ENCODE measurements at places on chromosomes 1 and 21.
A peak's percentile ranks its signal among the peaks of the same experiment; 100 is the strongest.

DNA sequence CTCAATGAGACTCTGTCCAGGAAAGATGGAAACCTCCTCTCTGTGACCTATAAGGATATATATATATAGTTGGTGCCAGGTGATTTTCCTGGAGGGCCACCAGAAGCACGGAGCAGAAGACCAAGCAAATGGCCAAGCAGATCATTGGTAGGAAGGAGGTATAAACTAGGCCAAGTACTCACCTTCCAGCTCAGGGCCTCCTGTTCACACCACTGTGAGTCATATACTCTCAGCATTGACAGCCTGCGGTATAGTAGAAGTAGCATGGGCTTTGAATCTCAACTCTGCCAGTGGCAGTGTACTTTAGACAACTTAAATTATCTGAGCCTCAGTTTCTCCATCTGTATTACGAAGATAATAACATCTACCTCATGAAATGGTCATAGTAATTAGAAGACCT, 15.4 kb downstream of the IL12RB2 start:
- DNase-seq = no peak

DNA sequence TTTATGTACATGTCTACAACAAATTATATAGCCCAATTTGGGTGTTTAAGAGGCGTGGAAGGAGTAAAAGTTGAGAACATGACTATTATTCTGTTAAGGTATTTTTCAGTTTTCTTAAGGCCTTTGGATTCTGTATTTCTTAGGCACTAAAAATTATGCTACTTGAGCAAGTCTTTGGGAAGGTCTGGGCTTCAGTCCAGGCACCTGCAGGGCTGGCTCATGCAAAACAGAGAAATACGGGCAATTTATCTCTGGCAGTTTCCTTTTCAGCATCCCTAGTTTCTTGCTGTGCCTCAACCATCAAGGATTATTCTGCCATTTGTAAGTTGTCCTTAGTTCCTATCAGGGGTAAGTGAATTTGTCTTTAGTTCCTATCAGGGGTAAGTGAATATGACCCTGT, 358.8 kb upstream of the B3GALT2 start:
- DNase-seq = no peak

- DNase-seq = no peak
These were observed 1530.9 kb upstream of the TPTE start for GRCh38 chr21:8990326-8991087.

GRCh38 chr1:8476006-8476405, 158.1 kb downstream of the SLC45A1 start:
- DNase-seq = no peak

- no peak for DNase-seq
These were observed 10.0 kb upstream of the IRF6 start for GRCh38 chr1:209815931-209816341.

DNA sequence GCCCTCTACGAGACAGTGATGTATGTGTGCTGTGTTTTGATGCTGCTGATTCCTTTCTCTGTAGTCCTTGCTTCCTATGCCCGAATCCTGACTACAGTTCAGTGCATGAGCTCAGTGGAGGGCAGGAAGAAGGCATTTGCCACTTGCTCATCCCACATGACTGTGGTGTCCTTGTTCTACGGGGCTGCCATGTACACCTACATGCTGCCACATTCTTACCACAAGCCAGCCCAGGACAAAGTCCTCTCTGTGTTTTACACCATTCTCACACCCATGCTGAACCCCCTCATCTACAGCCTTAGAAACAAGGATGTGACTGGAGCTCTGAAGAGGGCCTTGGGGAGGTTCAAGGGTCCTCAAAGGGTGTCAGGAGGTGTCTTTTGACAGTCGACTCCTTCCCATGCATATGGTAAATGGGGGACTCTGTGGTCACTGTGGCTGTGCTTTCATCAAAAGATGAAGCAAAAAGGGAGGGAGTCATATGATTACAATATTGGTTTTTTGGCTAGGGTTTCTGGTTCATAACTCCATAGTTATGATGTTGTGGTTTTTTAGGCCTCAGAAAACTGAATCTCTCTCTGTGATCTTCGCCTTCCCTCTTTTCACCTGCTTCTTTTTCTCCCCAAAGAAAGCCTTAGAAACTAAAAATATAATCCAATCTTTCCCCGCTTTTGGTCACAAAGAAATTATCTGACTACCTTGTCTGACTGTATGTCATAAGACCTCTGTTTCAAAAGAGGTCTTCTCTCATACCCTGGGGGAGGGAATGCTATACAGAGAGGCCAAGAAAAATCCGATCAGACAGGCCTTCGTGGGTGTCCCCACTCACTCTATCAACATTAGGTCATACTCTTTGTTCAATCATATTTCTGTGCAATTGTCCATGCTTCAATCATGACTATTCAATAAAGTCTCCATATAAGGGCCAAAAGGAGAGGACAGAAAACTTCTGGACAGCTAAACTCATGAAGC, 4.2 kb downstream of the OR2T1 start:
- no peak for DNase-seq

GRCh38 chr21:39675993-39676661, 63.4 kb downstream of the B3GALT5 start:
- DNase-seq = no peak

DNA sequence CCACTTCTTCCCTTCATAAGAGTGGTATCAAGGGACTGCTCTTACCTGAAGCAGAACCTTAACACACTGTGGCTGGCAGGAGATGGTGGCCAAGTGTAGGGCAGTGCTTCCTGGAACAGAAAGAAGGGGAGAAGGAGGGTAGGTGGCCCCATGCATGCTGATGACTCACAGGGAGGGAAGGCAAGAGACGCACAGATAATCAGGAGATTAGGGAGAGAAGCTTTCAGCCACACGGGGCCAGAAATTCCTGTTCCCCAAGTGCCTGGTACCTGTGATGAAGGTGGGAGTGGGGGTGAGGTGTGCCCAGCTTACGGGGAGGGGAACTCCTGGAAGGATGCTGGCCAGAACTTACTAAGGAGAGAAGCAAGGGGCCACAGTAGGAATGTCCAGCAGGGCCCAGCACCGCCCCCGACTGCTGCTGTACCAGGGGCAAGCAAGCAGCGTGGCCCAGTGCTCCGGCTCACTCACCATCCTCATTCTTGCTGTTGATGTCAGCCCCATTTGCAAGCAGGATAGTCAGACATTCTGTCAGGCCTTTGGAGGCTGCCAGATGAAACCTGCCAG, 7.7 kb downstream of the ANKRD35 start:
- no peak for DNase-seq

DNA sequence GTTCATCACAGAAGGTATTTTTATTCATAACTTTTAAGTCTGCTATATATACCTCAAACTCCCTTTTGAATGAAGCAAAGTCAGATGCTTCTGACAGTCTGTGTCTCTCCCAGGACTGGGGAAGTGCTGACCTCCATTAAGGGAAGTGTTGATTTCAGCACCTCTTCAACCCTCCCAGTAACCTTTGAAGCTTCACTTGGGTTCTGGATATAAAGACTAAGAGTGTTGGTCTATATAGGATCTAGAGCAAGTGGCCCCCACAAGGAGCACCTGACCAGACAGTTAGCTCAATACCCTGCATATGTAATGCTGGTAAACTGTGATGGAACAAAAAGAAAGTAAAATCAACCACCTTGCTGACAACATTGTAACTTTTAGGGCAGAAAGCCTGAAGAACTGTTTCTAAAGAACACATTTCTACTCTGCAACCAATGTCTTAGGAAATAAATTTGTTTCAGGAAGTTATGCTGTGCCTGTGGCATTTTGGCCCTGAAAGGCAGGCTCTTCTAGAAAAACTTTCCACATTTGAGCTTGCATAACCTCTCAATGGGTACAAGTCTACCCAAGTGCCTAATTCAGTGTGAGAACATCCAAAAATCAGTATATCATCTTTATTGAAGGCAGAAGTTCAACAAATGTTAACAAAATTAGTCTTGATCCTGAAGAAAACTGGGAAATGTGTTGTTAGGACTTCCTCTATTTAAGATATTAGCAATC, 865 bp upstream of the PTPN22 start:
- peak; percentile 38 for DNase-seq

- DNase-seq = no peak
These were observed 7.2 kb downstream of the CBR1 start for GRCh38 chr21:36076878-36077655.

- no peak for DNase-seq
These were observed 12.6 kb upstream of the POU2F1 start for GRCh38 chr1:167207940-167208623.

DNA sequence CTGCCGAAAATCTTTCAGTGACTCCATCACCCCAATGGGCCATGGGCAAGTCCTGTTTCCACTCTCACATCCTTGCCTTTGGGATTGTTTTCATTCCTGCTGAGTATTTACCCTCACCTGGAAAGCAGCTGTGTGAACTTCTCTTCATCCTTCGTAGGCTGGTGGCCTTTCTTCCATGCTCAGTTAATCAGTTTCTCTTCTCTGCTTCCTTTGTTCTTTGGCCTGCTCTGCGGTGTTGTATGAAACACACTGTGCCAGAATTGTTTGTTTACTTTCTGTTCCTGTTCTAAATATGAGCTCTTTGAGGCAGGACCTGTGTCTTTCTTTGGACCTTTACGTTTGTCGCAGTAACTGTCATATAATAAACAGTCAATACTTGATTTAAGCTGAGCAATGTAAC, 48.6 kb downstream of the ITSN1 start:
- DNase-seq = no peak

- DNase-seq = peak; percentile 10
These were observed 115.1 kb upstream of the TMEM51 start for GRCh38 chr1:15038232-15039016.

GRCh38 chr21:28602546-28602945, 390.1 kb downstream of the LTN1 start:
- no peak for DNase-seq

DNA sequence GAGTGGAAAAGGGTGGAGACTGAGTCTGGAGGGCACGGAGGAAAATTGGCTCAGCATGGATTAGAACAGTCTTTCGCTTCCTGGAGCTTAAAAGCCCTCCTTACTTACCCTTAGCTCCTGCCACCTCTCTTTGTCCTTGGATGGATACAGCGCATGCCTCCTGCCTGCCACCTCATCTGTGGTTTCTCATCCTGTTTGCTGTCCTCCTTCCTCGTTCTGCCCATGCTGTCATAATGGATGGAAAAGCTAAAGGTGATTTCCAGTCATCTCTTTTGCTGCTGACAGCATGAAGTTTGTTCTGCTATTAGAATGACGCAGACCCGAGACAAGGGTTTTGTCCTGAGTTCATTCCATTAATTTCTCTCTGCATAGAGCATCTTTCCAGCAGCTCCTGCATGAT, 425.9 kb downstream of the KIF26B start:
- no peak for DNase-seq

DNA sequence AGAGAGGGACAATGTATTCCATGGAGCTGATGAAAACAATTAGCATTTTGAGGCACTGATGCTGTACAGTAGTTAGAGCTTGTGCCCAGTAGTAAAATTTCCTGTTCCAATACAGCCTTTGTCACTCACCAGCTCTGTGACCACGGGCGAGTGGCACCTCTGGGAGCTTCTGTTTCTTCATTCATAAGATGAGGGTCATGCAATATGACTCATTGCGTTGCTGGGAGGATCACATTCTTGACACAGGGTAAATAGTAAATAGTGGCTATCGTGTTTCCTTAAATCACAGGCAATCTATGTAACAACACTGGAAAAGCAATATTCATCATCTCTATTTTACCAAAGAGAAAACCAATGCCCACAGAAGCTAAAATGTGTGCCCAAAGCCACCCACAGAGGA, 4.5 kb upstream of the LRRC52 start:
- no peak for DNase-seq

GRCh38 chr1:218837051-218837450, 336.6 kb upstream of the LYPLAL1 start:
- DNase-seq = no peak

DNA sequence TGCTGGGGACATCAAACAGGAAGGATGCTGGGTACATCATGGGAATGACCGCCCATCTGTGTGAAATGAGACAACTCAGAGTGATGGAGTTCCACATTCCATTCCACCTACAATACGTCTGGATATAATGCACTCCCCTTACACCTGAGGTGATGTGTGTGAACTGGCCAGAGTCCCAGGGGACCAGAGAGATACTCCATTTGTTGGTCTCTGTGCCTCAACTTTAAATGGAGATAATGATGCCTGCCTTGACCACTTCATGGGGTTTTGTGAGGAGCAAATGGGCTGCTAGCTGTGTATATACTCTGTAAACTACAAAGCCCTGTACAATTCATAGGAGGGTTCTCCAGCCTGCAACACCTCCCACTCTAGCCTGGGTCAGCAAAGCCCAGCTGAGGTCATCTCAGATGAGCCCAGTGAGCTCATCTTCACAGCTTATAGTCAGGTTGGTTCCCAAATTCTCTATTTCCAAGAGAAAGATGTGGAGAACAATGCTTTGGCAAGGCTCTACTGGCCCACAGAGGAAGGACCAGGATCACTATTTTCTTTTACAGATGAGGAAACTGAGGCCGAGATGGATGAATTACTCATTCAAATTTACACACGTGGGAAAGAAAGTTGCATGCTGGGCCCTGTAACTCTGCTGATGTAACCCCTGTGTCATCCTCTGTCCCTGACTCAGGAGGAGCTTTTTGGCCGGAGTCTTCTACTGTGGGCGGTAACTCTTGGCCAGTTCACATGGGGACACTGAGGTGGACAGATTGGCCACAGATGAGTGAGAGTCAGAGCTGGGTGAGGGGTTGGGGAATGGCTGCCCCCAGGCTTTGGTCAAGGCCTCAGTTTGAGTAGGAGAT, 105.6 kb upstream of the GCLM start:
- no peak for DNase-seq

- DNase-seq = no peak
These were observed 98.5 kb upstream of the SLC25A33 start for GRCh38 chr1:9440763-9441194.

DNA sequence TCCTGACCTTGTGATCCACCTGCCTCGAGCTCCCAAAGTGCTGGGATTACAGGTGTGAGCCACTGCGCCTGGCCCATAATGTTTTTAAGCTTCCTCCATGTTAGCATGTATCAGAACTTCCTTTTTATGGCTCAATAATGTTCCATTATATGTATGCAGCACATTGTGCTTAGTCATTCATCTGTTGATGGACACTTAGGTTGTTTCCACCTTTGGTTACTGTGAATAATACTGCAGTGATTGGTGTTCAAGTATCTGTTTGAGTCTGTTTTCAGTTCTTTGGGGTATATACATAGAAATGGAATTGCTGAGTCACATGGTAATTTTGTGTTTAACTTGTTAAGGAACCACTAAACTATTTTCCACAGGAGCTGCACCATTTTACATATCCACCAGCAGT, 17.7 kb downstream of the CMPK1 start:
- DNase-seq = no peak

- DNase-seq = no peak
These were observed 528.2 kb downstream of the SMYD3 start for GRCh38 chr1:245978915-245979314.

- DNase-seq = peak; percentile 61
These were observed 26.8 kb downstream of the TMEM201 start for GRCh38 chr1:9615316-9616063.

- DNase-seq = no peak
These were observed 8.4 kb downstream of the RGS2 start for GRCh38 chr1:192817246-192817645.

GRCh38 chr1:5659606-5660005, 332.6 kb downstream of the NPHP4 start:
- no peak for DNase-seq

GRCh38 chr1:14067711-14068110, 367.7 kb downstream of the PRDM2 start:
- DNase-seq = no peak

GRCh38 chr1:83065952-83066727, 932.8 kb downstream of the TTLL7 start:
- no peak for DNase-seq
